HuH-7 (cell line): ENCODE measurements at places on chromosomes 4 and X.

GRCh38 chr4:168881781-168882420 is 128.2 kb downstream of the CBR4 start:
- DNase-seq: no peak

DNA sequence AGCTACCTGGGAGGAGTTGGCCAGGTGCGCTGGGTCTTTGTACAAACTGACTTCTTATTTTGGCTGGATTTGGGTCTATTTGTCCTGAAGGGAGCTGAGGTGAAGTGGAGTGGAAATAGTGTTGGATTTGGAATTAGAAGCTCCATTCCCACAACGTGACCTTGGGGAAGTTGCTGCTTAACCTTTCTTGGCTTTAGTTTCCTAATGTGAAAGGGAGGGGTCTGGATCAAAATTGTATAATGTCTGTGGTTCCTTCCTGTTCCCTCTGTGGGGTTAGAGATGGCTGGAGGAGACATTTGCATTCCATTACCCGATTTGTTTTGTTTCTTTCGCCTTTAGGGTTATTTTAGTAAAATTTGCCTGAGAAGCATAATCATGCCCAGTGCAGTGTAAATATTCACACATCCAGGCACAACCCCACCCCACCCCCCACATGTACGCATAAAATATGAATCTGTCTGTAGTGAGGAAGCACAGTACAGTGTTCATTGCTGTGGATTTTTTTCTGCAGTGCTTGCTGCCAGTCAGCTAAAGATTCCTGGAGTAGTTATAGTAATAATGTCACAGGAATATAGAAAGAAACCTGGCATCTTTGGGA is 21.5 kb downstream of the JADE1 start:
- no peak for DNase-seq

DNA sequence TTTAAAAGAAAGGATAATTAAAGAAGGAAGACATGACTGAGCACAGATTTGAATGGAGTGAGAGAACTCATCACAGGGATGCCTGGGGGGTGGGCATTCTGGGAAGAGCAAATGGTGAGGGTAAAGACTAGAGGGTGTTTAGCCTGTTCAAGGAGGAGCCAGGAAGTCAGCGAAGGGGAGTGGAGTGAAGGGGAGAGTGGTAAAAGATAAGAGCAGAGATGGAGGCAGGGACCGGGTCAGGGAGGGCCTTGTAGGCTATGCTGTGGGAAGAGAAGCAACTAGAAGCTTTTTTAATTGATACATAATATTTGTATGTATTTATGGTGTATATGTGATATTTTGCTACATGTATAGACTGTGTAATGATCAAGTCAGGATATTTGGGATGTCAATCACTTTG is 2.2 kb upstream of the VGLL1 start:
- DNase-seq: no peak

GRCh38 chr4:11720292-11720691 is 291.6 kb upstream of the HS3ST1 start:
- peak; percentile 26 for DNase-seq

DNA sequence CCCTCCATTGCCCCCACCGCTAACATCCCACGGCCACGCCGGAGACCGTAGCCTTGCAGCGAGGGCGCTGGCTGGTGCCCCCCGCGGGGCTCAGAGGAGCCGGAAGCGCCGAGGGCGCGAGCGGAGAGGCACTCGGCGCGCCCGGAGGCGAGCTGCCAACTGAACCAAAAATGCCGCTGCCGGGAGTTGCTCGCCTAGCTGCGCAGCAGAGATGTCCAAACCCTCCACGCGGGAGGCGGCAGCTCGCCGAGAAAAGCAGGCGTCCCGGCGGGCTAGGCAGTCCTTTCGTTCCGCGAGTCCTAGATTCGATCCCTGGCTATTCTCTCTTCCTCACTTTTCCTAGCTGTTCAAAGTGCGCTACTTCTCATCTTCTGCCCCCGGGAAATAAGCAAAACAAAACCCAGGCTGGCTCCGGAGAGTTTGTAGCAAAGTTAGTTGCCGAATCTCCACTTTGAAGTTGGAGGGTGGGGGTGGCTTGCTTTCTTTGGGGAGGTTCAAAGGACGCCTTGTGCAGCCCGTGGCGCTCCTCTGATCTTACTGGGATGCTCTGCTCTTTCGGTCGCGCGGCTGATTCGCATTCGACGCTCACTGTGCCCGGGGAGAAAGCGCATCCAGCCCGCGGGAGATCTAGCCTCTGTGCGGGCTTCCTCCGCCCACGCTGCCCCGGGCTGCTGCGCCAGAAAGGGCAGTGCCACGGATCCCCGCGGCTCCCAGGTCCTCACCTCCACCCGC is 723 bp downstream of the NKX6-1 start:
- DNase-seq: no peak

GRCh38 chr4:93368968-93369367 is 459.6 kb upstream of the ATOH1 start:
- no peak for DNase-seq

- DNase-seq: no peak
Observed at GRCh38 chr4:78322032-78322431, 229.5 kb upstream of the ANXA3 start.

DNA sequence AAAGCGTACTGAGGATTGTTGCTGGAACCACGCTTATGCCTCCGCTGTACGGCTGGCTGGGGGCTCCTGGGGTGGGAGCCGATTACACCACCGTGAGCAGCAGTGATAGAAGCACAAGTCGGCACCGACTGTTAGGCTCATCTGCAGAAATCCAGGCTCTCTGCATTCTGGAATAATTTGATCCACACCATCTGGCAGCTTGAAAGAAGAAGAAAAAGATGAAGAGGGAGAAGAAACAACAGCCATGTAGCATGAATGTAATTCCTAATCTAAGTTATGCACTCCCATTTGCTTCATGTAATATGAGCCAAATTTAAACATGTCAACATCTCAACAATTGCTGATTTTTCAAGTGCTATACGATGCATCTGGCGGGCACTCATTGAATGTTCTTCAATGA is 84.6 kb upstream of the DHX15 start:
- no peak for DNase-seq

GRCh38 chrX:54178100-54178940 is 4.7 kb downstream of the FAM120C start:
- DNase-seq: no peak

GRCh38 chr4:146582864-146583263 is 55.8 kb upstream of the POU4F2 start:
- no peak for DNase-seq

DNA sequence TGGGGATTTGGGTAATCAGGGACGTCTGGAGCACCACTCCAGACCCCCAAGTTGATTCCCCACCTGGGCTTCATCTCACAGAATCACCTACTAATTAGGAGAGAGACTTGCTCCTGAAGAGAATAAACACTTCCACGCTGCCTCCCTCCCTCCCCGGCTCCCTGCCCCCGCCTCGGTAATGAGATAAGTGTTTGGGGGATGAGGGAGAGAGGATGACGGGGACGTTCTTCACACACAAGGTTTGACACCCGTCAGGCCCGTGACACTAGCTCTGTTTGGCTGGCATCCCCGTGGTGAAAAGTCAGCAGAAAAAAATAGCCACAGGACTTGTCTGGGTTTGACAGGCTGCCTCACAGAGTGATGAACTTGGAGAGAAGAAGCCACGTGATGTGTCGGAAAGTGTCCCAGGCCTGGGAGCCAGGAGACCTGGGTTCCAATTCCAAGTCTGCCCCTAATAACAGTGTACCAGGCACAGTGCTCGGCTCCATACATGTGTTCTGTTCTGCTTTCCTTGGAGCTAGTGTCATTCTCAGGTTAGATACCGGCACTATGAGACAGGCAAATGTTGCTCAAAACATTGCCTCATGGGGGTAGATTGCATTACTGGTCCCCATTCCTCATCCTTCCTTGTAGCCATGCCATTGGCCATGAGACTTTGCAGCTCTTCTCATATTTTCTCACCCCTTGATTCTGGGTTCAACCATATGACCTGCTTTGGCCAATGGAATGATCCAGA is 578.0 kb downstream of the BCOR start:
- DNase-seq: no peak

DNA sequence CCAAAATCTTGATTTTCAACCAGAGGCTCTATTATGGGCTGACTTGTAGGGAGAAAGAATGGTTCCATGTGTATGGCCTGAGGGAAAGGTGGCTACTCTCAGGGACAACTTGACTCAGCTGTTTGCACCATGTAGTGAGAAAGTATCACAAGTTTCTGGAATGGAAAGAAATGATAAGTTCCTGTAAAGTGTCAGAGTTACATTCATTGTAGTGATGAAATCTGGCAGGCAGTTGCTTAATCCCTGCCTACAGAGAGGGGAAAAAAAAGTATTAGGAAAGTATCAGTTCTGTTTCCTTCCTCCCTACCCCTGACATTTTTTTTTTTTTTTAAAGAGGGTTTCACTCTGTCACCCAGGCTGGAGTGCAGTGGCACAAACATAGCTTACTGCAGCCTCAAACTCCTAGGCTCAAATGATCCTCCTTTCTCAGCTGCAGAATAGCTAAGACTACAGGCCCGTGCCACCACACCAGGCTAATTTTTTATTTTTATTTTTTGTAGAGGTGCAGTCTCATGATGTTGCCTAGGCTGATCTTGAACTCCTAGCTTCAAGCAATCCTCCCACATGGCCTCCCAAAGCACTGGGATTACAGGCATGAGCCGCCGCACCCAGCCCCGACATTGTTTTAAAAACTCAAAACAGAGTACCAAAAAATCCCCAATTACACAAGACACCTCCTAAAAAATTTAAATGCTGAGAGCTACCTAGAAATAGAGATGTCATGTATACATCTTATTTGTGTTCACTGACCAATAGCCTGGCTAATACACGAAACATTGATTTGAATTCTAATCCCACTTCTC is 4.8 kb upstream of the FBXL5 start:
- no peak for DNase-seq

DNA sequence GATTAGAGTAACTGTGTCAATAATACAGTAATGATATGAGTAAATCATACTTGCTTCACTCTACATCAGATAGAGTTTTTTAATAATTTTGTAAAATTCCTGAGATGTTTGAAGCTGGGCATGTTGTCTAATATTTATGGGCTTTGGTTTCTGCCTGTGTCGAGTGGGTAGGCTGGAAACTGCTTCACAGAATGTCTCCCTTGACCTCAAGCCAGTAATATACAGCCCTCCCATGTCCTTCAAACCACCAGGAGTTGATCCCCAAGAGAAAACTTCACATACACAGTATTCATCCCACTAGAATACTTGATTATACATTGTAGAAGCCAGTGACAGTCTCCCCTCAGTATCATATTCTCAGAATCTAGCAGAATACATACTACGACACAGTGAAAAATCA is 284.8 kb upstream of the TENM3 start:
- no peak for DNase-seq

DNA sequence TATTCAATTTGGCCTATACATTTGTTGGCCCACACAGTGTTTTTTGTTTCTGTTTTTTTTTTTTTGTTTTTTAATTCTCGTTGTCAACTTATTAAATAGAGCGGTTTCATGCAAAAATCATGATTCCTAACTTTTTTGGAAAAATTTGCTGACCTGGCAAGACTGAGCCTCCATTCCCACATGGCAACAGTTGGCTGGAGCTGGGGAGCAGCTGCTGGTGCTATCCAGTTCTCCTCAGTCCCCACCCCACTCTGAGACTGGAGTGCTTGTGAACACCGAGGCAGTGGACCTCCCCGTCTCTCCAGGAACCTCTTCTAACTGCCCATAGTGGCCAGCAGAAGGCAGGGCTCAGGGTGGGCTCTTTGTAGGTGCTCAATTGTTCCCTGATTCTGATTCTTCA is 95.7 kb upstream of the OTUD4 start:
- DNase-seq: no peak

- no peak for DNase-seq
Observed at GRCh38 chrX:34764852-34765361, 107.8 kb upstream of the TMEM47 start.
